ENCODE measurements at places on chromosomes 1 and 21. TPM values are rescaled to one million over a fixed set of nuclear protein-coding genes. Genes with fewer than 3 reads are reported as not detected.

Gene TPTE
- total RNA-seq = not detected

Gene SLAMF8
- 0.27 TPM for total RNA-seq

Gene C1orf74
- total RNA-seq = 2.5 TPM

Gene SH2D5
- 0.13 TPM for total RNA-seq

Gene PRR9
- not detected for total RNA-seq

Gene GJB3
- total RNA-seq = not detected

Gene RIPK4
- 0.22 TPM for total RNA-seq

Gene CDC20
- total RNA-seq = 12.5 TPM

Gene USH2A
- 0.40 TPM for total RNA-seq

Gene CEP350
- 59.3 TPM for total RNA-seq

Gene MORN1
- total RNA-seq = 8.0 TPM

Gene CENPS
- total RNA-seq = 5.4 TPM

Gene ATP6V1G3
- total RNA-seq = not detected

Gene HEATR1
- 23.1 TPM for total RNA-seq

Gene CRYAA
- not detected for total RNA-seq

GRCh38 chr1:30877205-30877912 lies 31.2 kb downstream of the SDC3 start:
- peaks cover 47% of the 10 kb centered on the region for H3K4me1 ChIP-seq
- H3K27ac ChIP-seq = peak overlapping the region; percentile 36
- H3K27me3 ChIP-seq = no peaks in the 10 kb centered on the region
- DNase-seq = peak; percentile 92

DNA sequence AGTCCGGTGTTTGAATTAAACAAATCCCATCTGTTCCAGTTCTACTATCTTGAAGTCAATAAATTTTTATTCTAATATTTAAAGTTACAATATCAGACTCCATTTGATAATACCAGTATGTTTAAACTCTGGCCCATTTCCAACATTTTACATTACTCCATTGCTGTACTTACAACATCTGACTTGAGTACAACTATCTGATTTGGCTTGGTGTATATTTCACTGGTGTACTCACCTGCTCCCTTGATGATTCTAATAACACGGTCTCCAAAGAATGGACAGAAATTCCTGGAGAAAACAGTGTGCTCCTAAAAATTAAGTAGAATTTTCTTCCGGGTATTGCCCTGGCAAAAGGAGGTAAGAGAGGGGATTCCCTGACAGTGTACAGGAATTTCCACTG lies 680.5 kb upstream of the ADAMTS5 start:
- H3K36me3 ChIP-seq = no peaks in the 10 kb centered on the region
- H3K27ac ChIP-seq = no peak overlapping the region
- no peaks in the 10 kb centered on the region for H3K27me3 ChIP-seq
- H3K4me1 ChIP-seq = no peaks in the 10 kb centered on the region
- no peak for DNase-seq

GRCh38 chr1:116161877-116162390 lies 50.7 kb downstream of the MAB21L3 start:
- H3K27me3 ChIP-seq = no peaks in the 10 kb centered on the region
- H3K36me3 ChIP-seq = no peaks in the 10 kb centered on the region
- no peak overlapping the region for H3K4me3 ChIP-seq
- DNase-seq = no peak
- peaks cover 15% of the 10 kb centered on the region for H3K4me1 ChIP-seq

DNA sequence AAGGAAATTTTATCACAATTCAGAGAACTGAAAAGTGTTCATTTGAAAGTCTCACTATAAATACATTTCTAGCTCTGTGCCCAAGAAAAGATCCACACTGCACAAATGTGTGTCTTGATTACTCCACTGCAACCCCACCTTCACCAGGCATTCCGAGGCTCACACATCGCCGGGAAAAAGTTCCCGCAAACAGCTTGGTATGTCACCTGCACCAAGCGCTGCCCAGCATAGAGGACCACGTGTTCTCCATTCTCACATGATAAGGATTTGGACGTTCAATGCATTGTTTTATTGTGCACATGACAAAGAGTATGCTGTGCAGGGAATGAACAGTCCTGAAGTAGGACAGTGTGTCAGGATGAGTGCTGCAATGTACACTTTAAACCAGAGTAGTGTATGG lies 70.1 kb downstream of the ERG start:
- H3K27ac ChIP-seq = no peak overlapping the region
- H3K36me3 ChIP-seq = no peaks in the 10 kb centered on the region
- no peaks in the 10 kb centered on the region for H3K27me3 ChIP-seq

- peaks cover 38% of the 10 kb centered on the region for H3K27me3 ChIP-seq
- peak; percentile 16 for DNase-seq
- no peaks in the 10 kb centered on the region for H3K36me3 ChIP-seq
- no peak overlapping the region for H3K4me3 ChIP-seq
These were observed 70.5 kb downstream of the IGSF21 start for GRCh38 chr1:18178111-18178510.

DNA sequence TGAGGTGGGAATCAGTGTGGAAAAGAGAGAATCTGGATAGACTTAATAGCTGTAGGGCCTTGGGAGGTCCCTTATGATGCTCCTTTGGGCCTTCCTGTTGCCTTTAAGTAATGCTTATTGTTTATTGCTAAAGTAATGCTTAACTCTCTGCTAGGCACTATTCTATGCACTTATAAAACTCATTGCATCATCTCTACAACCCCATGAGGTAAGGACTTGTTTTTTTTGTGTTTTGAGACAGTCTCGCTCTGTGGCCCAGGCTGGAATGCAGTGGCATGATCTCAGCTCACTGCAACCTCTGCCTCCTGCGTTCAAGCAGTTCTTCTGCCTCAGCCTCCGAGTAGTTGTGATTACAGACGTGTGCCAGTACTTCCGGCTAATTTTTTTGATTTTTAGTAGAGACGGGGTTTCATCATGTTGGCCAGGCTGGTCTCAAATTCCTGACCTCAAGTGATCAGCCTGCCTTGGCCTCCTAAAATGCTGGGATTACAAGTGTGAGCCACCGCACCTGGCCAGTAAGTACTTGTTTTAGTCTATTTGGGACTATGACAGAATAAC lies 22.3 kb downstream of the NECAP2 start:
- no peak for DNase-seq
- no peak overlapping the region for H3K4me3 ChIP-seq
- no peak overlapping the region for H3K27ac ChIP-seq
- H3K4me1 ChIP-seq = no peaks in the 10 kb centered on the region
- H3K36me3 ChIP-seq = peaks cover 45% of the 10 kb centered on the region

DNA sequence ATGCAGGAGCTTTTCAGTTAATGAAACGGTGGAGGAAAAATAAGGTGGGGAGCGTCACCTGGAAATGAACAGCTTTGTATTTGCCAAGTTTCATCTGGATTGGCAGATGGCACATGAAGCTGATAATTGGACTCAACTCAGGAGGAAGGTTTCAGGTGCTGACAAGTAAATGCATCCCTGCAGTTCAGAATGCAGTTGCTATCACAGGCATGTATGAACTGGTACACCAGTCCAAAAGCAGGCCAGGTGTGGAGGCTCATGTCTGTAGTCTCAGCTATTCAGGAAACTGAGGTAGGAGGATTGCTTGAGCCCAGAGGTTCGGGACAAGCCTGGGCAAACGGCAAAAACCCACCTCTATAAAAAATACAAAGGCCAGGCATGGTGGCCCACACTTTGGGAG lies 15.5 kb downstream of the DEGS1 start:
- H3K27me3 ChIP-seq = no peaks in the 10 kb centered on the region
- no peak for DNase-seq
- peaks cover 3% of the 10 kb centered on the region for H3K4me1 ChIP-seq

GRCh38 chr1:84842748-84843231 lies 50.2 kb downstream of the LPAR3 start:
- no peak overlapping the region for H3K4me3 ChIP-seq
- no peaks in the 10 kb centered on the region for H3K36me3 ChIP-seq
- H3K27ac ChIP-seq = no peak overlapping the region
- no peaks in the 10 kb centered on the region for H3K27me3 ChIP-seq
- H3K4me1 ChIP-seq = no peaks in the 10 kb centered on the region

GRCh38 chr21:38358666-38359065 lies 101.9 kb downstream of the KCNJ15 start:
- DNase-seq = no peak
- no peak overlapping the region for H3K4me3 ChIP-seq
- H3K27me3 ChIP-seq = peaks cover 3% of the 10 kb centered on the region

DNA sequence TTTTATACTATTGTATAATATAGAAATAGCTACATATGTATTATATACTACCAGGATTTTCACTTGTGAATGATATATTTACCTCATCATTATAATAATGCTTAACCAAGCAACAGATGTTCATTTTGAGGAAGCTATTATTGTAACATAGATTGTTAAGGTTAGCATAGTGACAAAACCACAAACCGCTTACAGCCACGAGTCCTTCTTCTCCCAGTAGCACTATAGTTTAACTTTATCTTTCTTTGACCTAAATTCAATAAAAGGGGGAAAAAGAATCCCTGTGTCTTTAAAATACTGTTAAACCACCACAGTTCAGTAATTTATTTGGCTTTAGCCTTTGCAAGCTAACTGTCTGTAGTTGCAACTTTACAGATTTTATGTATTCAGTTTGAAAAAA lies 1039.4 kb upstream of the B3GALT2 start:
- H3K27ac ChIP-seq = no peak overlapping the region
- H3K27me3 ChIP-seq = no peaks in the 10 kb centered on the region
- H3K4me3 ChIP-seq = no peak overlapping the region
- DNase-seq = peak; percentile 41
- no peaks in the 10 kb centered on the region for H3K36me3 ChIP-seq

DNA sequence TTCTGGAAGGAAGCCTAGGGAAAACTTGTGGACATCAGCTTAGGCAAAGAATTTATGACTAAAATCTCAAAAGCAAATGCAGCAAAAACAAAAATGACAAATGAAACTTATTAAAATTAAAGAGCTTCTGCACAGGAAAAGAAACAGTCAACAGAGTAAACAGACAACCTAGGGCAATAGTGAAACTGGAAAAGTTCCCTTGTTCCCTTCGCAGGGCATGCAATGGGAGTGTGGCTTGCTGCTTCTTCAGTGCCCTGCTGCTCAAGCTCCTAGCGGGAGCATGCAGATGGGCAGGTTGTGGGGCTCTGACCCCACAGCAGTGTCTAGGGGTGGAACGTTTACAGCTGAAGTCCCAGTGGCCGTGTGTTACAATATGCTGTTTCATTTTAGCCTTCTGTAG lies 1797.4 kb downstream of the NCAM2 start:
- H3K4me3 ChIP-seq = no peak overlapping the region
- H3K36me3 ChIP-seq = no peaks in the 10 kb centered on the region
- no peak overlapping the region for H3K27ac ChIP-seq
- H3K27me3 ChIP-seq = no peaks in the 10 kb centered on the region

DNA sequence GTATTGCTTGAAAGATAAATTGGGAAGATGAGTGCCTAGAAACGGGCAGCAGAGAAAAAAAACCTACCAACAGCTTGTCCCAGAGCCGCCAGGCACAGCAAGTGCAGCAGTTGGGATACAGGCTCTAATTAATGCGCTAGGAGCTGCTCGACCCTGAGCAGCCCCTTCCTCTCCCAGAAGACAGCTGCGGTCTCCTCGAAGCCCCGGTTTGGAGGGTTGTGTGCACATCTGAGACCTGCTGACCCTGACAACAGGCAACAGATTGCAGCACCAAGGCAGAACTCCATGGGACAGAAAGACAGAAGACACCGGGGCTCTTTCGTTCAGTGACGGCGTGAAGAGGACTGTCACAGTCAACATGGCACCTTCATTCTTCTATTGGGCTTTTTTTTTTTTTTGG lies 101.4 kb downstream of the TSEN15 start:
- H3K27ac ChIP-seq = peak overlapping the region; percentile 78
- H3K27me3 ChIP-seq = no peaks in the 10 kb centered on the region

- no peak for DNase-seq
- peaks cover 16% of the 10 kb centered on the region for H3K4me1 ChIP-seq
These were observed 9.9 kb upstream of the RD3 start for GRCh38 chr1:211501711-211502400.

DNA sequence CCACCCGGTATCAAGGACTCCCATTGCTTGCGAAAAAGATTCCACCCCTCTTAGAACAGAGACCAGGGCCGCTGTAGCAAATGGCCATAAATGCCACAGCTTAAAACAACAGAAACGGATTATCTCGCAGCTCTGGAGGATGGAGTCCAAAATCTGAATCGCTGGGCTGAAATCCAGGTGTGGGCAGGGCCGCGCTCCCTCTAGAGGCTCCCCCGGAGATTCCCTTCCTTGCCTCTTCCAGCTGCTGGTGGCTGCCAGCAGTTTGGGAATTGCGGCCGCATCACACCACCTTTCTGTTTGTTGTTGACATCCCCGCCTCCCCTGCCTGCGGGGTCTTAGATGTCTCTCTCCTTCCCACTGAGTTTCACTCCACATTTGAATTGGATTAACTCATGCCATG lies 15.6 kb downstream of the PDE9A start:
- no peak overlapping the region for H3K4me3 ChIP-seq
- H3K27me3 ChIP-seq = no peaks in the 10 kb centered on the region
- no peaks in the 10 kb centered on the region for H3K36me3 ChIP-seq
- H3K27ac ChIP-seq = peak overlapping the region; percentile 69

DNA sequence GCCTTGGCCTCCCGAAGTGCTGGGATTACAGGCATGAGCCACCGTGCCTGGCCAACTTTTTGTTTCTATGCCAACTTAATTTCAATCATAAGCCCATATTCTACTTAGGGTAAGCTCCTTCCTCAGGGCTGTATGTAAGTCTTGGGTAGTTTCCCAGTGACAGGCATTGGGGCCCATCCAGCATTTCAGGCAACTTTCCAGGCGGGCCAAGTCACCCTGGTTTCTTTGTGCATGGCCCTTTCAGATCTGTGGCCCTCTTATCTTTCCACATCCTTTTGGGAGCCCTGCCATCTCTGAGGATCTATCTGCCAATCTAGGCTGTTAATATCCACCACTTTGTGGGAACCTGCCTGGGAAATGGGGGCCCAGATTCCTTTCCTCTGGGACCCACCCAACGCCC lies 58.7 kb downstream of the TNN start:
- H3K36me3 ChIP-seq = no peaks in the 10 kb centered on the region
- DNase-seq = no peak
- peaks cover 11% of the 10 kb centered on the region for H3K4me1 ChIP-seq
- no peak overlapping the region for H3K4me3 ChIP-seq
- no peak overlapping the region for H3K27ac ChIP-seq

- DNase-seq = peak; percentile 23
- H3K27me3 ChIP-seq = peaks cover 18% of the 10 kb centered on the region
- no peak overlapping the region for H3K4me3 ChIP-seq
- H3K36me3 ChIP-seq = no peaks in the 10 kb centered on the region
- no peaks in the 10 kb centered on the region for H3K4me1 ChIP-seq
These were observed 60.2 kb upstream of the CFAP126 start for GRCh38 chr1:161427733-161428516.

GRCh38 chr1:216531263-216532239 lies 108.3 kb upstream of the USH2A start:
- H3K4me1 ChIP-seq = peaks cover 2% of the 10 kb centered on the region
- H3K27me3 ChIP-seq = no peaks in the 10 kb centered on the region
- H3K27ac ChIP-seq = peak overlapping the region; percentile 32
- peak; percentile 70 for DNase-seq
- no peaks in the 10 kb centered on the region for H3K36me3 ChIP-seq

GRCh38 chr1:21058035-21058793 lies 118.5 kb downstream of the EIF4G3 start:
- no peaks in the 10 kb centered on the region for H3K4me1 ChIP-seq
- H3K27me3 ChIP-seq = no peaks in the 10 kb centered on the region
- H3K36me3 ChIP-seq = no peaks in the 10 kb centered on the region
- no peak for DNase-seq
- H3K4me3 ChIP-seq = no peak overlapping the region

Measured in muscle of leg (tissue), 16 donors.